ENCODE measurements at places on chromosomes 13 and 19.
A peak's percentile ranks its signal among the peaks of the same experiment; 100 is the strongest.

GRCh38 chr19:44111910-44112463 is 1.2 kb upstream of the ZNF225 start:
- no peak for DNase-seq

GRCh38 chr19:13951799-13952153 is 533 bp upstream of the DCAF15 start:
- no peak for DNase-seq

GRCh38 chr19:848386-848921 is 3.6 kb upstream of the ELANE start:
- no peak for DNase-seq

- DNase-seq = peak; percentile 93
Measured at GRCh38 chr13:99200432-99201167, at the start of gene UBAC2. Gene UBAC2 (plus strand): TSS chr13:99200854. CDS start chr13:99200909, 55 bp downstream.

DNA sequence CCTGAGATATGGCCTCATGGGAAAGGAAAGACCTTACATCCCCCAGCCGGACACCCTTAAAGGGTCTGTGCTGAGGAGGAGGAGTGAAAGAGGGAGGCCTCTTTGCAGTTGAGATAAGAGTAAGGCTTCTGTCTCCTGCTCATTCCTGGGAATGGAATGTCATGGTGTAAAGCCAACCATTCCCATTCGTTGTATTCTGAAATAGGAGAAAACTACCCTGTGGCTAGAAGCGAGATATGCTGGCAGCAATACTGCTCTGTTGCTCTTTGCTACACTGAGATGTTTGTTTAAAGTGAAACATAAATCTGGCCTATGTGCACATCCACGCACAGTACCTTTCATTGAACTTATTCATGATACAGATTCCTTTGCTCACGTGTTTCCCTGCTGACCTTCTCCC is 783 bp upstream of the ZNF587B start:
- no peak for DNase-seq

- DNase-seq = no peak
Measured at GRCh38 chr13:51057001-51057400, 54.1 kb downstream of the C13orf42 start.

GRCh38 chr19:51480590-51480989 is 2.3 kb downstream of the CEACAM18 start:
- peak; percentile 40 for DNase-seq

DNA sequence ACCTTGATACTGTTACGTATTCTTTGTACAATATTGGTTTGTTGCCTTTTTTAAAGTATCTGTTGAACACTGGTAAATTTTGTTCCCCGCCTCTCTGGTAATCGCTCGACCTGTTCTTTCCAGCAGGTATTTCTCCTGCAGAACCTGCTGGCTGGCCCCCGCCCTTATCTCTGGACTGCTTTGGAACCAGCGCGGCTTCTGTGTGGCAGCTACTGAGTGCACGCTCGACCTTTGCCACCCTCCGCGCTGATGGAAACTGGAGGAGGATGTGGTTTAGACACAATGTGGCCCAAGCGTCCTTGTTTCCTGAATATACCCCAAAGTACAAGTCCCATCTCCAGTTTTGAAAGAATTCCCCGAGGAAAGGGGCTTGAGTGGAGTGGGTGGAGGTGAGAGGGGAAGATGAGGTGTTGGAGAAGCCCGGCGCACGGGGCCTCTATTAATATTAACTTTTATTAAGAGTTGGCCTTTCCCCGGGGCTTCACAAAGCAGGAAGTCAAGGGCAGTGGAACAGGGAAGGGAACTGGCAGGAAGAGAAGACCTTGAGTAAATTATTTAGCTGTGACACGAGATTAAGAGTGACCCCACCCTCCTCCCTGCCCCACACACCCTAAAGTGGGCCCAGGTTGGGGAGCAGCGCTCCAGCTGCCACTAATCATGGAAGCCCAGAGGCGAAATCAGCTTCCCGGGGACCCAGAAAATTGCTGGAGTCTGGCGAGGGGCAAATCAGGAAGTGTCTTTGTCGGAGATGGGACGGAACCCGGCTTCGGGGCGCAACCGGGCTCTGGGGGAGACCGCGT is 16.0 kb downstream of the CDX2 start:
- DNase-seq = no peak

DNA sequence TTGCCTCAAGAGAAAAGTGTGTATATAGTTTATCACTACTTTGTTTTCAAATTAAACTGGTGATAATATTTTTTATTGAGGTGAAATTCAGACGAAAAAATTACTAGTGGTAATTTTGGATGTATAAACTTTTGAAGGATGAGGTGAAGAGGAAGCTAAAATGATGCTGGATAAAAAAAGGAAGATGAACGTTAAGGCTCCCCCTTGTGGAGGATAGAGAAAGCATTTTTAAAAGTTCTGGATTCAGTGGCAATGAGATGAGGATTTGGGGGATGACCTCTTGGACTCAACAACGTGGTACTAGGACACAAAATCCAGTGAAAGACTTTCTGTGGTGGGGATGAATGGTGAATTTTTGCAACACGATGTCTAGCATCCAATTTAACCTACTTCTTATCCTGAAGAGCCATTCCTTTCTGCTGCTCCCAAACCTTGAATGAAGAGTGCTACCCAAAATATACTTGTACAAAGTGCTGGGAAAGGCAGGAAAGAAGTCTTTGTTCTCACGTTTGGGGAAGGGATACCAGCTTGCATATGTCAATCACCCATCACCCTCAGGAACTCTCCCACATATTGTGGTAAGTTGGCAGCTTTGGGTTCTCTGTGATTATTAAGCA is 7.3 kb upstream of the SIGLEC5 start:
- DNase-seq = no peak

GRCh38 chr19:29543381-29543780 is 17.6 kb downstream of the VSTM2B start:
- DNase-seq = no peak

Measured in right renal pelvis (tissue), 4 donors.